Cortex of kidney (tissue), 1 donor: ENCODE measurements at places on chromosomes 13 and 19.

DNA sequence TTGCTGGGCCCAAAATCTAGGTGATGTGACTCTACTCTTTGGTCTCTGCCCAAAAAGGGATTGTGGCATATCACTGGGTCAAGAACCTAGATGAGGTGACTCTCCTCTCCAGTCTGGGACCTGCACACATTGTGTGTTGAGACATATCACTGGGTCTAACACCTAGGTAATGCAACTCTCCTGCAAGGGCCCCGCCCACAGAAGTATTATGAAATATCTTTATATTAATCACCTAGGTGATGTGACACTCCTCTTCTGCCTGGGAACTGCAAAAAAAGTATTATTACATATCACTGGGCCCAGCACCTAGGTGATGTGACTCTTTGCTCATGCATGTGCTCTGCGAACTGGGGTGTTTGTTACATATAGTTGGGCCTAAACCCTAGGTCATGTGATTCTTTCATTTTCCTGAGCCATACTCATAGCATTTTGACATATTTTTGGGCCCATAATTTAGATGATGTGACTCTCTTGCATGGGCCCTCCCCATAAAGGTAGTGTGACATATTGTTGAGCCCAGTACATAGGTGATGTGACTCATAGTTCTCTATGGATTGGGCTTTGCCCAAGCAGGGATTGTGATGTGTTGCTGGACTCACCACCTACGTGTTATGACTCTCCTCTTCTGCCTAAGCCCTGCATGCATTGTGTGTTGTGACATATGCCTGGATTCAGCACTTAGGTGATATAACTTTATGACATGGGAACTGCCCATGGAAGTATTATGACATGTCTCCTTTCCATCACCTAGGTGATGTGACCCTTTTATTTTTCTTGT lies 11.2 kb upstream of the ZNF681 start:
- no peak for DNase-seq

- DNase-seq, result no peak
These were observed 10.5 kb downstream of the PEAK3 start for GRCh38 chr19:2271234-2272103.

GRCh38 chr13:110540871-110541525 lies 20.5 kb downstream of the RAB20 start:
- no peak for DNase-seq

DNA sequence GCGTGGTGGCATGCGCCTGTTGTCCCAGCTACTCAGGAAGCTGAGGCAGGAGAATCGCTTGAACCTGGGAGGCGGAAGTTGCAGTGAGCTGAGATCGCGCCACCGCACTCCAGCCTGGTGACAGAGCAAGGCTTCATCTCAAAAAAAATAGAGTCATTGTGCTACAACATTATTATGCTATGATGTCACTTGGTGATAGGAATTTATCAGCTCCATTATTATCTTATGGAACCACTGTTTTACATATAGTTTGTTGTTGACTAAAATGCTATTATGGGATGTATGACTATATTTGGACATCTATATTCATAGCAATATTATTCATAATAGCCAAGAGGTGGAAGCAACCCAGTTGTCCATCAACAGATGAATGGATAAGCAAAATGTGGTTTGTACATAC lies 26.4 kb upstream of the SLC7A1 start:
- DNase-seq, result no peak

- no peak for DNase-seq
These were observed 237.4 kb downstream of the NBEA start for GRCh38 chr13:35179494-35179893.

DNA sequence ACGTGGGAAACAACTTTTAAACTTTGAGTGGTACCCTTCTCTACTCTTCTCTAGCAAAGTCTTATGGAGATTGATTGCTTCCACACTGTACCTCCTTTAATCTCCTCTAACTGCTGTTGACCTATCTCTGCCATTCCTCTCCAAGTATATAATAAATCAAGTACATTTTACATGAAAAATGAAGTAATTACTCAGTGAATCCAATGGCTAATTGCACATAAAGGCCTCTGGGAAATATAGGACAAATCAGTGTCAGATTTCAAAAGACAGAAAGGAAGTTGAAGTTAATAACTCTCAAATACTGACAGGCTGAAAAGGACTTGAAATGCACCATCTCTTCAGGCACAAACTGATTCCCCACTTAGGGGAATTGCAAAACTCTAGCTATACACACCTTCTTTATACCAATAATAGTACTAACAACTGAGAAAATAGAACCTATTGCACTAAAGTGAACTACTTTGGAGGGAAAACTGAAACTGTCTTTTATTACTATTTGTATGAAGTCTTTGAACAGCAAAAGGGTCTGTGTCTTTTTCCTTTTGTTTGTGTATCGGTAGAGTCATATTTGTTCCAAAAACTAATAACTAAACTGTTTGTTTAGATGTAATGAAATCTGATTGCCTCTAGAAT lies 701.1 kb downstream of the PCDH9 start:
- no peak for DNase-seq

- DNase-seq, result no peak
These were observed 31.1 kb downstream of the RB1 start for GRCh38 chr13:48334534-48335127.
